ENCODE measurements at places on chromosomes 5 and 9.

GRCh38 chr9:24385077-24385476 lies 160.6 kb downstream of the IZUMO3 start:
- no peak for DNase-seq

DNA sequence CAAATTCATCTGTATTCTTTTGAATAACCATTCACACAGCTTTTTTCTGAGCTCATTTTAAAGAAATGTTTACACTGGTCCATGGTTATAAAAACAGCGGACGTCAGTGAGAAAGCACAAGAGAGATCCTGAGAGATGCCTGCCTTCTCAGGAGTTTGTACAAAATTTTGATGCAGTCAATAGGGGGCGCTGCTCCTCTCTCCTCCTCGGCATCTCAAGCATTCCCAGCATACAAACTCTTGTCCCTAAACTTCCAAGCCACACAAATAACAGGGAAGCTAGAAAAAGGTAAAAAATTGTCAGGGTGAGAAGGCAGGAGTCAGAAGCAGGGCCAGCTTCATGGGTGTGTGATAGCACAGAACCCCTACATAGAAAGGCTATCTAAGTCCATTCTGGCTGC lies 11.2 kb upstream of the CCDC152 start:
- DNase-seq: no peak

DNA sequence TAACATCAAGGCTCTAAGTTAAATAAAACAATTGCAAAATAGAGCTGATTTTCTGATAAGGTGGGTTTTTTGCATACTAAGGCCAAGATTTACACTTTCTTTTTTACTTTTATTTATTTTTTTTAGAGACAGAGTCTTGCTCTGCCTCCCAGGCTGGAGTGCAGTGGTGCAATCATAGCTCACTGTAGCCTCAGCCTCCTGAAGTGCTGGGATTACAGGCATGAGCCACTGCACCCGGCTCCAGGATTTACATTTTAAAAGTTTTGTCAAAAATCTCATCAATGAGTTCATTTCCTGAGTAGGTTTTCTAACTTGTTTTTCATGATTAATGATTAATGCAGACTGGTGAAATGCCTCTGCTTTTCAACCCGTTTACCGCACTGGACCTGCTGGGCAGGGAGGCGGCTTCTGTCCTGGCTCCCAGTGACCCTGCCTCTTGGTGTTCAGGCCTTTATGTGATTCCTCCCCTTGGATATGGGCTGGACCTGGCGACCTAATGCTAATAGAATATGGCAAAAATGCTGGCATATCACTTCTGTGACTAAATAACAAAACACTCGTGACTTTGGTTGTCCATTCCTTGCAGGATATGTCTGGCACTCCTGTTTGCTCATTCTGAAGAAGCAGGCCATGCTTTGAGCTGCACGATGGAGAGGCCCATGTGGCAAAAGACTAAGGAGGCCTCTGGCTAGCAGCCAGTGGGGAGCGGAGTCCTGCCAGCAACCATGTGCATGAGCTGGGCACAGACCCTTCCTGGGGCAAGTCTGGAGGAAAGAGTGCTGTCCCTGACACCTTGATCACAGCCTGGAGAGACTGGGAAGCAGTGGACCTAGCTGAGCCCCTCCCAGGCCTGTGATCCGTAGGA lies 72.2 kb upstream of the PTCH1 start:
- no peak for DNase-seq

- DNase-seq: no peak
Measured at GRCh38 chr9:126626127-126626925, 12.6 kb downstream of the LMX1B start.

- no peak for DNase-seq
Measured at GRCh38 chr5:100840789-100841188, 62.3 kb downstream of the ST8SIA4 start.
